A549 treated with RU486 at 1 μM for 4 hours (cell line): ENCODE measurements at places on chromosomes 6 and 20. TPM values are rescaled to one million over a fixed set of nuclear protein-coding genes. Genes with fewer than 3 reads are reported as not detected.

Gene NNAT
- not detected in 5 replicates for total RNA-seq

Gene MICB
- 6.0 to 8.4 TPM (median 7.5 TPM) in 5 replicates for total RNA-seq

Gene EFCAB8
- not detected in 5 replicates for total RNA-seq

Gene HAO1
- total RNA-seq: not detected in 5 replicates

Gene ANGPT4
- 0.03 TPM in 1 of 5 replicates, not detected in the others for total RNA-seq

Gene LRRC1
- total RNA-seq: 4.7 to 6.4 TPM (median 6.0 TPM) in 5 replicates

Gene TSBP1
- total RNA-seq: not detected in 5 replicates

Gene RIN2
- total RNA-seq: 31.8 to 34.0 TPM (median 33.1 TPM) in 5 replicates

Gene CTCFL
- total RNA-seq: not detected in 5 replicates

Gene TINAG
- total RNA-seq: not detected in 5 replicates

Gene CDC5L
- total RNA-seq: 9.9 to 17.8 TPM (median 12.7 TPM) in 5 replicates

Gene OR2H2
- not detected in 5 replicates for total RNA-seq

Gene MYCT1
- total RNA-seq: 0.03 to 0.13 TPM (median 0.09 TPM) in 4 of 5 replicates, not detected in the other

Gene ZFP57
- not detected in 5 replicates for total RNA-seq

Gene NT5E
- total RNA-seq: 20.4 to 42.9 TPM (median 36.6 TPM) in 5 replicates

Gene MAP1LC3A
- total RNA-seq: 17.7 to 33.0 TPM (median 27.7 TPM) in 5 replicates

Gene EDN3
- 0.10 to 0.30 TPM (median 0.17 TPM) in 5 replicates for total RNA-seq

Gene STX11
- 1.8 to 2.9 TPM (median 2.0 TPM) in 5 replicates for total RNA-seq

Gene HLA-DQA2
- not detected in 5 replicates for total RNA-seq

Gene PSMG4
- 19.3 to 30.0 TPM (median 27.7 TPM) in 5 replicates for total RNA-seq

Gene SLC35A1
- total RNA-seq: 5.2 to 10.4 TPM (median 9.6 TPM) in 5 replicates

Gene SPEF1
- total RNA-seq: 1.5 to 2.1 TPM (median 2.0 TPM) in 5 replicates

Gene RPN2
- 255 to 276 TPM (median 272 TPM) in 5 replicates for total RNA-seq

Gene MATN4
- total RNA-seq: 0.06 to 0.14 TPM (median 0.12 TPM) in 4 of 5 replicates, not detected in the other

Gene EPB41L1
- 48.2 to 73.6 TPM (median 66.3 TPM) in 5 replicates for total RNA-seq

Gene OR2J3
- not detected in 5 replicates for total RNA-seq

Gene ADAM33
- total RNA-seq: 0.06 TPM in 1 of 5 replicates, not detected in the others
